ENCODE measurements at places on chromosomes 6 and 20.

- no peak for DNase-seq
Measured at GRCh38 chr20:61458146-61458746, 206.2 kb downstream of the CDH4 start.

- peak; percentile 3 for DNase-seq
Measured at GRCh38 chr6:109165392-109165974, 70.2 kb downstream of the CEP57L1 start.

GRCh38 chr6:99980741-99981140 lies 13.3 kb downstream of the MCHR2 start:
- DNase-seq = no peak

- DNase-seq = no peak
Measured at GRCh38 chr6:23448281-23448680, 677.7 kb upstream of the NRSN1 start.

- no peak for DNase-seq
Measured at GRCh38 chr6:25341923-25342619, 62.9 kb downstream of the CARMIL1 start.

- no peak for DNase-seq
Measured at GRCh38 chr20:20462185-20462584, 94.3 kb downstream of the INSM1 start.

- no peak for DNase-seq
Measured at GRCh38 chr6:16691324-16691723, 69.9 kb downstream of the ATXN1 start.

Data from T-helper 2 cell (primary cell).